ENCODE measurements at places on chromosomes 12 and 14. TPM values are rescaled to one million over a fixed set of nuclear protein-coding genes. Genes with fewer than 3 reads are reported as not detected.

GRCh38 chr12:93137656-93138612 lies 208.8 kb upstream of the EEA1 start:
- no peak for DNase-seq

DNA sequence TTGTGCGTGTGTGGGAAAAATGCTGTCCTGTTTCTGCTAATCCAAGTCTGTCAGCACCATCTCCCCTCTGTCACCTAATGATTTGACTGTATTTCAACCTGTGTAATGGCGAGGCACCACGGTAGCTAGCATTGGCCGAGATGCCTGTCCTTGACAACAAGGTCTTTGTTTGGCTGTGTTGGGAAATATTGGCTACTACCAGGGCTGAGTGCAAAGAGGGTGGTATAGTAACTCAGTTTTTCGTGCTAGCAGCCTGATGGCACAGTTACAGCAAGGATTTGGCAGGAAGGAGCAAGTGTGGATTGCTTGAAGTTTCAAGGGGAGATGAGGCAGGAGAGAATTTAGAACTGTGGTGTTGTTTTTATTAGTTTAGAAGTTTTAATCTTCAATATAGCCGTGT lies 440.3 kb upstream of the RGS6 start:
- DNase-seq: no peak

GRCh38 chr14:61598980-61599379 lies 96.3 kb upstream of the HIF1A start:
- DNase-seq: peak; percentile 74

- no peak for DNase-seq
Observed at GRCh38 chr14:77657280-77657679, 40.8 kb upstream of the SPTLC2 start.

DNA sequence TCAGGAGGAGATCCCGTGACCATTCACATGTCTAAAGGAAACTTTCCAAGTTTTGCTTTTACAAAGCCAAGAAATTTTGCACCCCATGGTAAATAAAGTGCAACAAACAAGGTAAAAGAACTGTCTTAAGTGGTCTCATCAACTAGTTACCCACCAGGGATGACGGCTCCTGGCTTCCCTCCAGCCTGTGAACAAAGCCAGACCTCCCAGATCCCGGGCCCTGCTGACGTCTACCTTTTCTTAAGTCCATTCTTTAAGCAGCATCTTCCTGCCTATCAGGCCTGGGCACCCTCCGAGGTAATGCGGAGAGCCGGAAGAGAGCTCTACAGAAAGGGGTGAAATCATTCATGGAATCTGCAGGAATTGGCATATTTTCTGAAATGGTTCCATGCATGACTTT lies 58.0 kb upstream of the DAAM1 start:
- DNase-seq: no peak

Gene ACSS3
- total RNA-seq: not detected

GRCh38 chr12:32134101-32134888 lies 27.6 kb downstream of the BICD1 start:
- peak; percentile 82 for DNase-seq

Gene KRT75
- total RNA-seq: not detected

GRCh38 chr14:69819607-69820006 lies 22.6 kb upstream of the SLC10A1 start:
- no peak for DNase-seq

DNA sequence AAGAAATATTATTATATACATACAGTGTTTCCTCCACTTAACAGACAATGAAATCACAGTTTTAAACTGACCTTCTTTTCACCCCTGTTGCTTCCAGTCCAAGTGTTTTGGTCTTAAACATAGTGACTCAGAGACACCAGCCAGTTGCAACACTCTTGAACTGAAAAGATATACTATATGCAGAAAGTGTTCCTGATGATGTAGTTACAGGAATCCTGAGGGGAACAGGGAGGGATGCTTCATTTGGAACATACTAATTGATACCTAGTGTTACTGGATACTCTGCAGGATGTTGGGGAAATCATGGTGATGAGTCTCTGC lies 420.8 kb downstream of the CCDC91 start:
- DNase-seq: no peak

DNA sequence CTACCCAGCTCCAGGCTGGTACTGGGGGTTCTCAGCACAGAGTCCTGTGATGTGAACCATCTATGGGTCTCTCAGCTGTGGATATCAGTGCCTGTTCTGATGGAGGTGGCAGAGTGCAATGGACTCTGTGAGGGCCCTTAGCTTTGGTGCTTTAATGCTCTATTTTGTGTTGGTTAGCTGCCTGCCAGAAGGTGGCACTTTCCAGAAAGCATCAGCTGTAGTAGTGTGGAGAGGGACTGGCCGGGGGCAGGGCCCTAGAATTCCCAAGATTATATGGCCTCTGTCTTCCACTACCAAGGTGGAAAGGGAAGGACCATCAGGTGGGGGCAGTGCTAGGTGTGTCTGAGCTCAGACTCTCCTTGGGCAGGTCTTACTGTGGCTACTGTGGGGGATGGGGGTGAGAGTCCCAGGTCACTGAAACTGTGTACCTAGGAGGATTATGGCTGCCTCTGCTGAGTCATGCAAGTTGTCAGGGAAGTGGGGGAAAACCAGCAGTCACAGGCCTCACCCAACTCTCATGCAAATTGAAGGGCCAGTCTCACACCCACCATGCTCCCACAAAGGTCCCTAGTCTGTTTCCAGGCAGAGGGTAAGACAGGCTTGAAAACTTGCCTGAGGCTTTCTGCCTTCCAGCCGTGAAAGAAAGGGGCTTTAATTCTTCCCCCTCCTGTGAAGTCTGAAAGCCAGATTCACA lies 878.1 kb downstream of the C12orf50 start:
- no peak for DNase-seq

DNA sequence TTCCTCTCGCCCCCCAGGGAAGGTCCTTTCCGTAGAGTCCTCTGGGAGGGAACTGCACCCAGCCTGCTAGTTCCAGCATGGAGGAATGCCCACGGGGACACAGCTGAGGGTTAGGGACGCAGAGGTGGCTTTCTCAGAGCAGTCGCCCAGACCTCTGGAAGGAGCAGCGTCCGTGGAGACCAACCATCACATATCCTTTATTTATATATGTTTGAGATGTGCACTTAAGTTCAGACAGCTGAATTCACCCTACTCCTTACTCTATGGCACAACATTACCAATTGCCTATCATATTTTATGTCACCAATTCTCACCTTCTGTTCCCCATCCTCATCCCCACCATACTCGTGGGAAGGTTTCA lies 305.6 kb upstream of the DIO3 start:
- no peak for DNase-seq

GRCh38 chr12:11578461-11578993 lies 70.9 kb upstream of the ETV6 start:
- DNase-seq: no peak

Gene LTA4H
- total RNA-seq: 42.4 TPM

Gene CEP128
- 28.9 TPM for total RNA-seq

DNA sequence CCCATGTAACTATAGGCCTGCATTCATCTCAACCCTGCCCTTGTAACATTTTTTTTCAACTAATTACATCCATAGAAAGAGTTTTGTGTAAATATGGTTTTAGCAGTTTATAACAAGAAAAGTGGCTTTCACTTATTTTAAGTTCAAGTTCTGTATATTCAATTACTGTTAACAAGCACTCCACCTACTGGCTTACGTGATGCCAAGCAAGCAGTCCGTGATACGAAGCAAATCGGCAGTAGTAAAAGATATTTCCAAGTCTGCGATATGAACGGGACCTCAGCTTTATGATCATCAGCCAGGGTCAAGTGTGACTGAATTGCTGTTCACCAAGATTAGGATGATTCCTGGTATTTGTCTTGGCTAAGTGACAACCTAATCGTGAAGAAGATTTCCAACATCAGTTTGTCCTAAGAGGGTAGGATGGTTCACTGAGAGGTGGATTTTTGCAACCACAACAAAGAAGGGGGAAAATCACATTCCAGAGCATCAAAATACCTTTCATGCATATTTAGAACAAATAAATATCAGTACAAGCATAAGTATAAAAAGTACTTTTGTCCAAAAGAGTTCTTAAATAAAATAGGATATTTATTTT lies 456.2 kb downstream of the FOXG1 start:
- no peak for DNase-seq

DNA sequence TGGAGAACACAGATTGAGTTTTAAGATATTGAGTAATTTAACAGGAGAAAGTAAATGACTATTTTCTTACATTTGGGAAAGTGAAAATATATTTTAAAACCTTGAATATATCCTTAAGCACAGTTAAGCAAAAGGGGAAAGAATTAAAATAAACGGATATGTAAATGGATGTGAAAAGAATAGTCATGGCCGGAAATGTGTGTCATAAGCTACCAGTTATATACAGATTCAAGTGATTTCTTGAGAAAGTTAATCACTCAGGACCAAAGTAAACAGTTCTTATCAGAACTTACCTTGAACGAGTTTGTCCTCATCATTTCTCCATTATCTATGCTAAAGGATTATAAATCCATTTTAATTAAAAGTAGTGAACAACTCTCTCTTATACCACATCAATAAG lies 33.4 kb downstream of the C12orf75 start:
- no peak for DNase-seq

DNA sequence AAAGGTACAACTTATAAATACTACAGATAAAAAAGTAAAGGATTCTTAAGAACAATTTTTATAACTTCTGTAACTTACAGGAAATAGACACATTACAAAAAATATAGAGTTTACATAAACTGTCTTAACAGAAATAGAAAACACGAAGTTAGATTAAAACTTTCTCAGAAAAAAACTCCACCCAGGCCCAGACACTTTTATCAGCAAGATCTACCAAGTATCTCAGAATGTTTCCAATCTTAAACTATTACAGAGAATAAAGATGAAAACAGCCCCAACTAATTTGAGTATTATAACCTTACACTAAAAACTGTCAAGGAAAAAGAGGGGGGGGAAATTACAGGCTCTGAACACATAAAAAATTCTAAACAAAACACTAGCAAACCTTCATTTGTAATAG lies 8.2 kb downstream of the ZFC3H1 start:
- DNase-seq: no peak

GRCh38 chr14:102516531-102517391 lies 7.2 kb upstream of the ANKRD9 start:
- DNase-seq: peak; percentile 67

- no peak for DNase-seq
Observed at GRCh38 chr14:35042632-35043031, 3.4 kb upstream of the FAM177A1 start.

DNA sequence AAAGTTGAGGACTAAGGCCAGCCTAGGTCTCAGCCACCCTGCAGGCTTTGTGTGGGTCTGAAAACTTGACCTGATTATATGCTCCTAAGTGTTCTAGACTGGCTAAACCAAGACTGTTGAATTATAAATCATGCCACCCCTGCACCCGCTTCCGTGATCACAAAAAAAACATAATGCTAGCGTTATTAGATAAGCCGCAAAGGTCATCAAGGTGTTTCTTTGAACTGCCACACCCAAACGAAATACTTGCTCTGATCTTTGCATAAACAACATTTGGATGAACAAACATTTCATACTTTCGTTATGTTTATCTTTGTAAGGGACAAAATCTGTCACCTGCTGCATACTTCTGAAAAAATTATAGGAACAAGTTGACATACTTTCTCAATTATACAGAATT lies 2.5 kb downstream of the SMCO2 start:
- DNase-seq: no peak

- peak; percentile 80 for DNase-seq
Observed at GRCh38 chr12:50088577-50089335, 3.6 kb downstream of the SMARCD1 start.

Gene FAM177A1
- 40.7 TPM for total RNA-seq

- DNase-seq: no peak
Observed at GRCh38 chr12:66003951-66004350, 126.6 kb downstream of the LLPH start.

GRCh38 chr14:89524990-89525667 lies 108.1 kb upstream of the FOXN3 start:
- no peak for DNase-seq

DNA sequence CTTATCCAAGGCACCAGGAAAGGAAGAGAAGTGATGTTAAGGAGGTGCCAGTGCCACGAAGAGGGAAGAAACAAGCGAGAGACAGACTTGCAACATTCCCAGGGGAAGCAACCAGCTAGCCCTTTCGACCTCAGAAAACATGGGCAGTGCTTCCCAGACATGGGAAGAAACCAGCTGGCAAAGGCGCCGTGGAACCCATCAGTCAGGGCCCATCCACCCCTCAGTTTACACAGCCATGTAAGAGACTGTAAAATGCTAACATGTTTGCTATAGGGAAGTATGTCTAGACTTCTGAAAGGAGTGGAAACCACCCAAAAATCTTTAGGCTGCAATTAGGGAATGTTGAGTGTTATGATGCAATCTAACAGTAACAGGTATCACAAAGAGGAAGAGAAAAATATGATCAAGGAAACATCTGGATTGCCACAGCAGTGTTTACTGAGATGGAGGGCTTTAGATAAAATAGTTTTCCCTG lies 26.3 kb downstream of the ANAPC5 start:
- no peak for DNase-seq

DNA sequence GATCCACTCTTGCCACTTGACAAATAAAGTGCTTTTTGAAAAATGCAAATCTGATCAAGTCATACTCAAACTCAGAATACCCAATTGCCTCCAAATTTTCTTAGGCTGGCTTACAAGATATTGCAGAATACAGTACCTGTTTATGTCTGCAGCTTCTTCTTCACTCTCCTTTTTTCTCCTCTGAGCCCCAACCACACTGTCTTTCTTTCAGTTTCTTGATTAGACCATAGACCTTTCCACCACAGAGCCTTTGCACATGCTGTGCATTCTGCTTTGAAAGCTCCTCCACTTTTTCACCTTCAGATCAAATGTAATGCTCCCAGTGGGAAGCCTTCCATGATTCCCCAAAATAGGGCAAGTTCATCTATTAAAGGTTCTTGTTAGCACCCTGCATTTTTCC lies 13.9 kb upstream of the GYS2 start:
- no peak for DNase-seq

Gene TMPRSS12
- total RNA-seq: not detected

GRCh38 chr14:92726135-92726932 lies 22.1 kb downstream of the LGMN start:
- DNase-seq: peak; percentile 70

DNA sequence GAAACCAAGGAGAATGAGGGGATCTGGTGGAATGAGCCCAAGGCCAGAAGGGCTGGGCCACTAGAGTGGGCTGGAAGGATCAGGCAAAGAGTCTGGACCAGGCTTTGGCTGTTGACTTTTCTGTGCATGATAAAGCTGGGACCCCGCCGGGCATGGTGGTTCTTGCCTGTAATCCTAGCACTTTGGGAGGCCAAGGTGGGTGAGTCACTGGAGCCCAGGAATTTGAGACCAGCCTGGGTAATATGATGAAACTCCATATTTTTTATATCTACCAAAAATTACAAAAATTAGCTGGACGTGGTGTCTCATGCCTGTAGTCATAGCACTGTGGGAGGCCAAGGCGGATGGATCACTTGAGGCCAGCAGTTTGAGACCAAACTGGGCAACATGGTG lies 393 bp upstream of the KLHL33 start:
- no peak for DNase-seq

Gene ZNF84
- 22.5 TPM for total RNA-seq

Gene PDZRN4
- total RNA-seq: not detected

DNA sequence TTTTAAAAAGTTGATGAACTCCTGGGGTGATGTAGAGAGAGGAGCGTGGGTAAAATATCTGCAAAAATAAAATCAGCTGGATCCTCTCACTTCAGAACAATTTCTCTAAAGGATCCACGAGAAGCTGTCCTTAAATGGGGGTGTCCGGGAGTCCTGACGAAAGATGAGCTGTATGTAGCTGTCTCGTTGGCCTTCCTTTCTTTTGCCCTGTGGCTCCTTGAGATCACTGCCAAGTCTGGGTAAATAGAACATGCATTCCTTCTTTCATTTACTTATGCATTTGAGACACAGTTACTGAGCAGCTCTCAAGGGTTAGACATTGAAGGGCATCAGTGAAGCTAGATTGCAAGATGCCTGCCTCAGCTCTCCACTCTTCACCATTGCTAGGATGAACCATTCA lies 35.2 kb upstream of the TXNRD1 start:
- DNase-seq: no peak
